Panc1 (cell line): ENCODE measurements at places on chromosomes 16 and 17.

GRCh38 chr17:28381141-28381825 is 9.8 kb downstream of the SARM1 start:
- no peak for DNase-seq

DNA sequence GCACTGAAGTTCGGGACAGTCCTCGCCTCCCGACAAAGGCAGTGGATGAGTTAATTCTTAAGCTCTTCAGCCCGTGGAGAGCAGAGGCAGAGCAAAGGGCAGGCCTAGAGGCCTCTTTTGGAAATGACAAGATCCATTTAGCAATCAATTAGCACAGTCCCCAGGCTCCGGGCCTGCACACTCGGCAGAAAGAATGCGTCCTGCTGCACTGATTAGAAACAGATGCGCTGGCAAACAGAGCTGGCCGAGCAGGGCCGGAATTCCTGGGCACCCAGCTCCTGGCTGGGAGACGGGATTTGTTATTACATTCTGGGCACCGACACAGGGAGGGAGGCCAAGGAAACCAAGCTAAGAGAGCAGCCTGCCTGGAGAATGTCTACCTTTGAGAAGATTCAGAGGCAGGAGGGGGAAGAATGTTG is 162.9 kb downstream of the COPRS start:
- DNase-seq: no peak

- DNase-seq: no peak
These were observed 973 bp upstream of the UBTF start for GRCh38 chr17:44220213-44221083.

DNA sequence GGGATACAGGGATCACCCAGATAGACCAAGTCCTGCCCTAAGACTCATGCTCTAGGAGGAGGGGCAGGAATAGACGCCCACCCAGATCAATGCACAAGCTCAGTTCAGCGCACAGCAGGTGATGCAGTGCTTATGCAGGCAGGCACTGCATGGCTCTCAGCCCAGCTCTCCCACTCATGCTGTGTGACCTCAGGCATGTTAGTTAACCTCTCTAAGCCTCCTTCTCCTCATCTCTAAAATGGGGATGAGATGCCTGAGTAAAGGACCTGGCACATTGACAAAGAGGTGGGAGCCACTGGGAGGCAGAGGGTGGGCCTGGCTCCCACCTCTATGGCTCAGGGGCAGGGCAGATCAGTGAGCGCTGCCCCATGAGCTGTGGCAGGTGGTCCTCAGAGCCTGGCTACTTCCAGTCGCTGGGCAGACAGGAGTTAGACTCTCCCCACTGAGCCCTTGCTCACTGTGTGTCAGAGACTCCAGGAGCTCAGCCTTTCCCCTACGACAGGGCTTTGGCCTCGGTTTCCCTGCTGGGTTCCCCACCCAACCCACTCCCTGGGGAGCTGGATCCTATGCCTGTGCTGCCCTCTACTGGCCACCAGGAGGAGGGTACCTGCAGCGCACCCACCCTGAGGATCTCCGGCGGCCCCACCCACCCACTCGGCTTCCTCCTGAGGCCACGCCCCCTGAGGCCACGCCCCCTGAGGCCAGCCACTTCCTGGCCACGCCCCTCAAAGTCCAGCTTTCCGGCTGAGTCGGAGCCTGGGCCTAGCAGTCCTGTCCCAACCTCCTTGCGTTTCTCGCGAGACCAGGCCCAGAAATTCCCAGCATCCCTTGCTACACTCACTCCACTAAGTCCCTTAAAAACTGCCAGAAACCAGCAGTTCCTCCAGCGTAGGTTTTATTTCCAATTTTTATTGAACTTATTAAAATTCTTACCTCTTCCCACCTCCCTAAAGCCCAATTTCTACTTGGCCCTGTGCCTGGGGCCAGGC is 196.1 kb downstream of the GSG1L start:
- DNase-seq: no peak

- DNase-seq: no peak
These were observed 3.9 kb upstream of the ZNF207 start for GRCh38 chr17:32345951-32346600.

DNA sequence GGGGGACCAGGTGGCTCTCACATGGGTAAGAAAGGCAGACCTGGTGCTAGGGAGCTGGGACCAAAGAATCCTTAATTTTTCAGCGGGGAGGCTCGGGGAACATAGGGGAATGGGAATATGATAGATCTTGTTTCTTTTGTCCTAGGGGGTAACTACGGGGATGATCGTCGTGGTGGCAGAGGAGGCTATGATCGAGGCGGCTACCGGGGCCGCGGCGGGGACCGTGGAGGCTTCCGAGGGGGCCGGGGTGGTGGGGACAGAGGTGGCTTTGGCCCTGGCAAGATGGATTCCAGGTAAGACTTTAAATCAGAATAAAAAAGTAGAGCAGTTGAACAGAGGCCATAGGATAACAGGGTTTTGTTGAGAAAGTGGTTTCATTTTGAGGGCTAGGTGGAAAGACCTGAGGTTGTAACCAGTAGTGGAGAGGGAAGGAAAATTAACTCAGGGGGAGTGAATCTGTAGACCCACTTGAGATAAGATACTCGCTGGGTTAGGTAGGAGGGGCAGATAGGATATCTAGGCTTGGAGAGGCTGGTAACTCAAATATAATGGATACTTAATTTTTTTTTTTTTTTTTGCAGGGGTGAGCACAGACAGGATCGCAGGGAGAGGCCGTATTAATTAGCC is 11.0 kb downstream of the FUS start:
- no peak for DNase-seq
